ENCODE measurements at places on chromosomes 4 and X.

DNA sequence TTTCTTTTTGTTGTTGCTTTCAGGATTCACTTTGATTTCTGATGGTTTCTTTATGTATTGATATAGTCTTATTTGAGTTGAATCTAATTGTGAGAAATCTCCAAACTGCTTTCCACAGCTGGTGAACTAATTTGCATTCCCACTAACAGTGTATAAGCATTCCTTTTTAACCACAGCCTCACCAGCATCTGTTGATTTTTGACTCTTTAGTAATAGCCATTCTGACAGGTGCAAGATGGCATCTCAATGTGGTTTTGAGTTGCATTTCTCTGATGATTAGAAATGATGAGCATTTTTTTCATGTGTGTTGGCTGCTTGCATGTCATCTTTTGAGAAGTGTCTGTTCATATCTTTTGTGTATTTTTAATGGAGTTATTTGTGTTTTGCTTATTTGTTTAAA is 1023.1 kb downstream of the SH3BGRL start:
- DNase-seq, result no peak

DNA sequence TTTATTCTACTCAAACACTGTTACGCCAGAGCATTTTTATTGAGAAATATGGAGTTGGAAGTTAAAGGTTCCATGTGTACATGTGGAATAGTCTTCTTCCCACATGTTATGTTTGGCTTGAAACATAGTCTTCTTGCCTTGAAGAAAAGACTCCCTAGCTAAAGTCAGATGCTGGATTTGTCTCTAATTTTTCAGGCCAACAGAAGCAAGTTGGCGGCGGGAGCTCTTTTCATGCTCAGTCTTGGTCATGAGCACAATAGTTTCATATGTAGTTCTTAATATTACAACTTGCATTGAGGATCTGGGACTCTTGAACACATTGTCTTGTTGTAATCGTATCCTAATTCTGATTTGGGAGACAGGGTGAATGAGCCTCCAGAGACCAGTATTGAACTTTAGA is 19.4 kb downstream of the SEPTIN11 start:
- DNase-seq, result no peak

DNA sequence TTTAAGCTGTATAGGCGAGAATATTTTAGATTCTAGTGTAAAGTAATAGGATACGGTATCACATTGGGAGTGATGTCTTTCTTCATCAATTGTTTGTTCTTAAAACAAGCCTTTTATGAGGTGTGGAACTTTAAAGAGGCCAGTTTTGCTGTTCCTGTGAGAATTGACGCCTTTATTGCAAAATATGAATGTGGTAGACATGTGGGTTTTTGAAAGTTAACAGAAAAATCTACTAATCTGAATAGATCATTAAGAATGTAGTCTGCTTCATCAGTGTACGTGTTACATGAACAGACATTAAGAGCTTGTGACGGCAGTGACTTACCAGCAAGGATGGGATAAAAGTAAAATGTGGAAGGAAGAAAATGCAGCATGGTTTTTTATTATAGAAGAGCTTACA is 63.8 kb downstream of the STOX2 start:
- no peak for DNase-seq

DNA sequence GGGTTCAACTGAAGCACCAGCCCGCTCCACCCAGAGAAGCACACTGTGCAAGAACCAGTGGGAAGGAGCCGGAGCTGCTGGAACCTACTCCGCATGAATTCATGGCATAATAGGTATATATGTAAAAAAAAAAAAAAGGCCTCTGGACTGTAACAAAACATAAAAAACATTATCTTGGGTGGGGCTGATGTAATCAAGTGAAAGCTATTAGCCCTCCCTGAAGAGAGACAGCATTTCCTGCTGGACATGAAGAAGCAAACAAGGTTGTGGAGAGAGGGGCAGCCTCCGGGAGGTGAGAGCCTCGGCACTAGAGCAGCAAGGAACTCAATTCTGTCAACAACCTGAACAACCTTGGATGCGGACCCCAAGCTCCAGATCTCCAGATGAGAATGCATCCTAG is 50.7 kb downstream of the PLAC1 start:
- DNase-seq, result no peak

DNA sequence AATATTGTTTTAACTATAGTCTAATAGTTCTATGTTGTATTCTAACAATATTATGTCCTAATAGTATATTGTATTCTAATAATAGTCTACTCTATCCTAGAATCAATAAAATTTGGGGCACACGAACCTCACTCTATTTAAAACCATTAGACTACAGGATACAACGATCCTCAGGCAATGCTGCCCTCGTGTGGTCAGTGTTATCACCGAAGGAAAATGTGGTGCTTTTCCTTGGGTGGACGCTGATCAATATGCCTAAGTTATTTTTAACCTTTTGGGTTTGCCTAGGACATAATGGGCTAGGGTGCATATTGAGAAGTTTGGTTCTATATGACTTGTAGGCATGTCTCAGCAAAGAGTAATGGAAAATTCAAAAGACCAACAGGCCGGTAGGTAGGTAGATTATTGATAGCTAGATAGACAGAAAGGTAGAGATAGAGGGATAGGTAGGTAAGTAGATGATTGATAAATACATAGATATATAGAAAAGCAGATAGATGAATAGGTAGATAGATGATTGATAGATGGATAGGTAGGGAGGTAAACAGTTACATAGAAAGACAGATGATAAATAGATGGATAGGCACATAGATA is 75.1 kb downstream of the PRKX start:
- peak; percentile 48 for DNase-seq

DNA sequence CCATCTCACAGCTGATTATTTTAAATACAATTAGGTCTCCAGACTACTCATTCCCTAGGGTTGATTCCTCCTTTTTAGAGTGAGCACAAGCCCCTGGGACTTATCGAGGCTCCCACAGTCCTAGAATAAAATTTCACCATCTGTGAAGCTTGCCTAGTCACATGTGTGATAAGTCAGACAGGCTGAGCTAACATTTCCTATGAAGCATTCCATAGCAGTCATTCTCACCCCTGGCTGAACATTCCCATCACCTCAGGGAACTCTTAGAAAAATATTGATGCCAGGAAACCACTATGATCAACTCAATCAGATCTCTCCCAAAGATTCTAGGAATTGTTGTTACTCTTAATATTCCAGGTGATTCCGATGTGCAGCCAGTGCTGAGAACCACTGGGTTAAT is 37.7 kb downstream of the ARHGEF9 start:
- no peak for DNase-seq

DNA sequence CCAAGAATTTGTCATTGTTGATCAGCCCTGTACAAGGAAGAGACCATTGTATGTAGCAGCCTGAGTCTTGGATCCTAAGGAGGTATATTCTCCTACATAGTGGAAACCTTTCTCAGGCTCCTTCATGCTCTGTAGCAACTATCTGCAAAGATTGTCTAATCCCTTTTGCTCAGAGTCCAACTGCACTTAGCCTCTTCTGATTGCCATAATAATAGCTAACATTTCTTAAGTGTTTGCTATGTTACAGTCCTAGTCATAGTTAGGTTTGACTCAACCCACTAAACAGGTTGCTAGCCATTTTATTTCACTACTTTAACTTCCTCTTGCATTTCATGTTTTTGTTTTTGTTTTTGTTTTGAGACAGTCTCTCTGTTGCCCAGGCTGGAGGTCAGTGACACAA is 50.8 kb upstream of the SLC16A2 start:
- DNase-seq, result no peak

- DNase-seq, result no peak
Measured at GRCh38 chrX:120087289-120088017, 10.0 kb upstream of the RHOXF2B start.

- DNase-seq, result no peak
Measured at GRCh38 chr4:94372228-94372978, 29.8 kb upstream of the HPGDS start.

- no peak for DNase-seq
Measured at GRCh38 chr4:122588453-122589238, 32.2 kb downstream of the IL21 start.

DNA sequence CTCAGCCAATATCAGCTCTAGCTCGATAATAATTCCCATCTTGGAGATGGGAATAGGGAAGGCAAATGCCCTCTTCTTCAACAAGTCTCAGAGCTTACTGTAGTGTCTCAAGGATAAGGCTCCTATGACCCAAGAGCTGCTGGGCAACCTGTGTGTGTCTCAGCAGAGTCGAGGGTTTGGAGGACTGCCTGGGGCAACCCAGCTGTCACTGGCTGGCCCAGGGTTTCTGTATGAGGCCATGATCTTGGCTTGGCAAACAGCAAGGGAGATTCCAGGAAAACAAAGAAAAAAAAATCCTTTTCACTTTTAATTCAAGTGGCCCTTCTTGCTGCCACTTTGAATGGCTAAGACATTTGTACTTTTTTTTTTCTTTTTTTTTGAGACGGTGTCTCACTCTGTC is 34.4 kb downstream of the TMSB4X start:
- no peak for DNase-seq

GRCh38 chr4:41744572-41745291 is 3.8 kb downstream of the PHOX2B start:
- DNase-seq, result no peak

DNA sequence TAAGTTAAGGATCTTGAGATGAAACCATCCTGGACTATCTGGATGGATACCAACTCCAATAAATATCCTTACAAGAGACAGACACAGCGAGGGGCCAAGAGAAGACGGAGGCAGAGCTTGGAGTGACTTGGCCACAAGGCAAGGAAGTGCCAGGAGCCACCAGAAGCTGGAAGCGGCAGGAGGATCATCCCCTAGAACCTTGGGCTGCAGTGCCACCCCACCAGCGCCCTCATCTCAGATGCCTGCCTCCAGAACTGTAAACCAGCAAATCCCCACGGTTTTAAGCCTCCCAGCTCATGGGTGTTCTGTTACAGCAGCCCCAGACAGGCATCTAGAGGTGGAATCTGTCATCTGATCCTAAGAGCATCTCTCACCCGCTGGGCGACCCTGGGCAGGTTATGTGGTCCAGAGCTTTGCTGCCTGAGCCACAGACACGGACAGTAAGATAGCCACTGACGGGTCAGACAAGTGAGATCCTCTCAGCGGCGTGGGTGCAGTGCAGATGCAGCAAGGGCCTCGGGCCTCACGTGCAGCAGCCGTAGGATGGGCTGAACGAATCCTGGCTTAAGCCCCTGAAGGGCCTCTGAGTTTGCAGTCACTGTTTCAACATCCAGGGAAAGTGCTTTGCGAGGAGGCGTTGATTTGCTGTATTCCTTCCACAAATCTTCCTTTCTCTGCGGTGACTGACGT is 25.1 kb upstream of the MXD4 start:
- no peak for DNase-seq

GRCh38 chr4:15893962-15894361 is 44.6 kb downstream of the FGFBP1 start:
- no peak for DNase-seq

DNA sequence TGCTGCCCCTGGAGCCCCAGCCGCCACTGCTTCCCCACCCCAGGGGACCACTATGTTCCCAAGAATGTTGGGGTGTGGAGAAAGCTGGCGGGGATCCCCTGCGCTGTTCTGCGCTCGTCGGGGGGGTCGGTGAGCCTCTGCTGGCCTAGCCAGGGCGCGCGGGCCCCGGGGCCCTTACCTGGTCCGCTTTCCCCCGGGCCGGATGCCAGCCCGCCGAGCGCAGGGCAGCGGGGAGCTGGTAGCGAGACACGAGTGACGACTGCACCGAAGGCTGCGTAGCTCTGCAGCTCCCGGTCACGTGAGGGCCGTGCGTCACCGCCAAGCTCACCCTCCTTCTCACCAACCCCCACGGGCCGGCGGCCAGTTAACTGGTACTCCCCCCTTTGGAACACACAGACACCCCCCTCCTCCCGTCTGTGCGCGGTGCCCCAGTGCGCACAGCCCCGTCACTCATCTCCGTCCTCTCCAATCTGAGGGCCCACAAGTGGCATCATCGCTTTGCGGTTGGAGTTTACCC is at the start of gene BEX1:
TSS of gene BEX1 (minus strand) at position 254 of the 517 bp plus-strand sequence. CDS start 897 bp downstream, outside the sequence.
- no peak for DNase-seq

DNA sequence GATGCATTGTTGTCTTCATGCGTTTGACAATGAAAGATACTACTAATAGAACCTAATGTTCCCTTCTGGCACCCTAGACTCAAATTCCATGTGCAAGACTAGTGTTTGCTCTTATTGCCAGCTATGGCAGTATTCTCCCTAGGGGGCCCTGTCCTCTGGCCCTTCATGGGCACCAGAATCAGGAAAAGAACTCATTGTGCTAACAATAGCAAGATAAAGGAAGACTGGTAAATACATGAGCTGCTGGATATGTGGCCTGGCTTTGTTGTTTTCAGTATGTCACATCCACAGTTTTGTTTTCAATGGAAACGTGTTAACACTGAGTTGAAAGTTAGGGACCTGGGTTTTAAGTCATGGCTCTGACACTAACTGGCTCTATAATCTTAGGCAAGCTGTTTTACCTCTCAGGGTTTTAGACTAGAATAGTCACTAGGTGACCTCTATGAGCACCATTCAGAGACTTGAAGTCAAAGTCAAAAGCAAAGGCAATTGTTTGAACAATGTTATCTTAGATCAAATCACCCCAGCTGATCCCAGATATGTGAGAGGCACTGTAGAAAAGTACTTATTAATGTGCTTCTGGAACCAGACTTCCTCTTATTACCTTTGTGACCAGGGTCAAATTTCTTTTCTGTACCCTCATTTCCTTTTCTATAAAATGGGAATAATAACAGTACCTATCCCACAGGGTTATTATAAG is 253.7 kb upstream of the DIAPH2 start:
- DNase-seq, result no peak

DNA sequence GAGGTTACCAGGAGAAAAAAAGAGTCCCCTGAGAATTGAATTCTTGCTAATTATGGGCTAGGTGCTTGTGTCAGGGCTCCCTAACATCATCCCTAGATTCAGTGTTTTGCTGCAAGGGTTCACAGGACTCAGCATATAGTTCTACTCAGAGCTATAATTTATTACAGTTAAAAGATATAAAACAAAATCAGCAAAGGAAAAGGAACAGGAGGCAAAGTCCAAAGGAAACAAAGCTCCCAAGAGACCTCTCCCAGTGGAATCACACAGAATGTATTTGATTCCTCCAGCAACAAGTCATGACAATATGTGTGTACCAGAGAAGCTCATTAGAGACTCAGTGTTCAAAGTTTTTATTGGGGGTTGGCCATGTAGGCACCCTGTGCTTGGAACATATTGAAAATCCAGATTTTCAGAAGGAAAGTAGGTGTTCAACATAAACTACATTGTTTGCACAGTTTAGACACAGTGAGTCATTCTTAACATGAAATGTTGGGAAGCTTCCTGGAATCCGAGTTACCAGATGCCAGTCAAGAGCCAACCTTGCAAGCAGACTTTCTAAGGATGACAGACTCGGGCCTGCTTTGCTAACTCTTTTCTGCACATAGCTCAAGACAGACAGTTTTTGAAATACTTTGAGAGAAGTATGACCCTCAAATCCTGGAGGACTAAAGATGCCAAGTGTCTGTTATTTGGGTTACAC is 311.3 kb upstream of the EMCN start:
- DNase-seq, result no peak

- no peak for DNase-seq
Measured at GRCh38 chr4:140776556-140776955, 20.4 kb upstream of the TBC1D9 start.

- no peak for DNase-seq
Measured at GRCh38 chrX:32745323-32745722, 466.0 kb downstream of the DMD start.

- no peak for DNase-seq
Measured at GRCh38 chr4:28772066-28772465, 1911.4 kb downstream of the STIM2 start.

- DNase-seq, result no peak
Measured at GRCh38 chrX:40973619-40974018, 111.6 kb upstream of the USP9X start.

- DNase-seq, result no peak
Measured at GRCh38 chr4:25638221-25638601, 17.4 kb upstream of the SLC34A2 start.

Data from KBM-7 (cell line).